ENCODE measurements at places on chromosomes 2 and 18.

- DNase-seq: no peak
Measured at GRCh38 chr2:204353823-204354222, 191.5 kb upstream of the PARD3B start.

- no peak for DNase-seq
Measured at GRCh38 chr2:123644053-123644452, 381.0 kb upstream of the CNTNAP5 start.

- no peak for DNase-seq
Measured at GRCh38 chr2:127877626-127878025, 8.1 kb downstream of the AMMECR1L start.

GRCh38 chr18:23306822-23307221 is 146.3 kb upstream of the RIOK3 start:
- peak; percentile 29 for DNase-seq

- DNase-seq: no peak
Measured at GRCh38 chr2:226733189-226733858, 66.3 kb downstream of the IRS1 start.

- no peak for DNase-seq
Measured at GRCh38 chr2:84701880-84702279, 179.0 kb downstream of the TRABD2A start.

DNA sequence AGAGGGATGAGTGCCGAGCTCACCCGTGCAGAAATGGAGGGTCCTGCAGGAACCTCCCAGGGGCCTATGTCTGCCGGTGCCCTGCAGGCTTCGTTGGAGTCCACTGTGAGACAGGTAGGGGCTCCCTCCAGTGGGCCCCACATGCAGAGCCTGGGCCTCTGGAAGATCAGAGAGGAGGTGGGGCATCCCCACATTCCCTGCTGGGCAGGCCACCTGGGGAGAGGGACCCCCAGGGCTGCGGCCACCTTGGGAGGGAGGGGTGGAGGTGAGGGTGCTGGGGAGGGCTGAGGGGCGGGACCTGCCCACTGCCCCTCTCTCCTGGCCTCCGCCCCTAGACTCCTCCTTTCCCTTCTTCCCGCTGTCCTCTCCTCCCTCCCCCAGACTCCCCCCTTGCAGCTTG is 38.5 kb downstream of the MTERF4 start:
- no peak for DNase-seq

DNA sequence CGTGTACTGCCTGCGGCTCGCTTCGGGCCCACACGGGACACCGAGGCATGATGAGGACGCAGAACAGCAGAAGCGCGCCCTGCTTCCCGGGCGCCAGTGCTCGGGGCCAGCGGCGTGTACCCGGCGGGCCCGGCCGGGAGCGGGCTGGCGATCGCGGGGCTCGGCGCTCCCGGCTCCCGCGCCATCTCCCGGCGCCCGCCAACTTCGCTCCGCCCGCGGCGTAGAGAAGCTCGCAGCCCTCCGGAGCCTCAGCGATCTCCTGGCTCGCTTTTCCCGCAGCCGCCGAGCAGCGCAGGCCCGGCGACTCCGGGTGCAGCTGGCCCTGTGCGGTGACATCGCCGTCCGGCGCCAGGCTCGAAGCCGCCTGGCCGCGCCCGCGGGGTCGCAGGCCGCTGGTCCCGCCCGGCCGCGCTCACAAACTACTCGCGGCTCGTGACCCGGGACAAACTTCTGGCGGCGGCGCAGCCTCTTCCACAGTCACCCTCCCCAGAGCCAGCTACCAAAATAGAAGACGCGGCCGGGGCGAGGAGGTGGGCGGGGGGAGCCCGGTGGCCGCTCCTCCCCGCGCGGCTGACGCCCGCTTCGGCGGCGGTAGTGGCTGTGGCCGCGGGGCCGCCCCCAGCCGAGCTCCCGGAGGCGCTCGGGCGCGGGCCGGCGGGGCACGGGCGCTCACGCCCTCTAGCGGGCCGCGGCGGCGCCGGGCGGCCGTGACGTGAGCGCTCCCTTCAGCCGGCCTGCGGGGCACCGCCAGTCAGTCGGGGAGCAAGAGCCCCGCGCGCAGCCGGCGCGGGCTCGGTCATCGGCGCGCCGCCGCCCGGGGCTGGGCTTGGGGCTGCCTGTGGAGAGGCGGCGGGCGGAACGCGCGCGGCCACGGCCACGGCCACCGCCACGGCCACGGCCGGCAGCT is at the start of gene PTPRM:
Gene PTPRM, plus strand, starts transcription at position 750 of the 907 bp plus-strand sequence. CDS start 503 bp downstream, outside the sequence.
- peak; percentile 50 for DNase-seq

DNA sequence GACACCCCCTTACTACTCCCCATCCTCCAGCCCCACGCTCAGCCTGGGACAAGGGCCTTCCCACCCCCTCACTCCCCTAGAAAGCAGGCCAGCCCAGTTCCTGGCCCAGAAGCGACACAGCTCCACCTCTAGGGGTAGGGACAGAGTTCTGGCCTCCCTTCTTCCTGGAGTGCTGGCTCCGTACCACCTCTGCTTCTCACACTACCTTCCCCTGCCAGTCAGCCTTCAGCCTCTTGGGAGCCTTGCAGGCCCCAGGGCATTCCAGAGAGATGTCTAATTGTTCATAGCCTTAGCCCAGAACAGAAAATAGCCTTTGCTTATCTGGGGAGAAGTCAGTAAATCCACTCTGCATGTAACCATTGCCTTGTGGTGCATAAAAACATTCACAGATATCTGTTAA is 13.1 kb upstream of the CATIP start:
- no peak for DNase-seq

DNA sequence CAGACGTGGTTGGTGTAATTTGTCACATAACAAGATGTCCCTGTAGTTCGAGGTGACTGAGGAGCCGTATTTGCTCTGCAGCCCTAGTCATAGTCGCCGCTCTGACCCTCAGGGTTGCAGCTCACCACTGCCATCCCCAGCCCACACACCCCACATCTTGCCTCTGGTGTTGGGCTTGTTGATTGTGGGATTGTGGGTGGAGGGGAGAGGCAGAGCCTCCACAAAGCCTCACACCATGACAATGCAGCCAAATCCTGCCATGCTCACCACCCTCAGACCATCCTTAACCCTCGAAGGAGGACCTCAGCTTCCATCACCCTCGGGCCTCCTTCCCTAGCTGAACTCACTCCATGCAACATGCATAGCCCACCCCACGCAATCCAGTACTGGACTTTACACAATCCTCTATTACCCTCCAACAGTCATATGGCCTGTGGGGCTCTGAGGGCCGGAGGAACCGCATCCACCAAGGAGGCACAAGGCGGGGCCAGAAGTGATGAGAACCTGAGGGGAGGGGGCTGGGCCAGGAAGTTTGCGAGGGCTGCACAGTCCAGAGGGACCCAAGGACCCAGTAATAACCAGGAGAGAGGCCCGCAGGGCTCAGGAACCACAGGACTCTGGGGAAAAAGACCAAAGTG is 11.6 kb downstream of the PKDCC start:
- no peak for DNase-seq

GRCh38 chr18:32549248-32550110 is 78.8 kb upstream of the GAREM1 start:
- DNase-seq: peak; percentile 33

DNA sequence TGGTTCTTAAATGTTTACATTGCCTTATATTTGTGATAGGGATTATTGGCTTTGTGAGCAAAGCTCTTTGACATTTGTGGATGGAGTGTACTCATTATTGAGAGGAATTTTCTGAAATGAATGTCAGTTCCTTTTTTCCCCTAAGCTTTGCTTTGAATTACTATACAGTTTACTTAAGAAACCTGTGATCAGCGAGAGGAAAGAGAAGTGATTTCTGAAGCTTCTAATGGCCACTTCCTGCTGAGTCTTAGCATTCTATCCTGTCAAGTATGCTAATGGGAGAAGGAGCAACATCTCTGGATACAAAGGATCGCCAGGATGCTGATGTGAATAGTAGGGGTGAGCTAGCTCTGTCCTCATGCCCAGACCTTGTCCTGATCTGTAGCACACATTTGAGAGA is 47.8 kb upstream of the MGAT5 start:
- no peak for DNase-seq

- DNase-seq: no peak
Measured at GRCh38 chr2:189402932-189403331, 38.3 kb upstream of the WDR75 start.

DNA sequence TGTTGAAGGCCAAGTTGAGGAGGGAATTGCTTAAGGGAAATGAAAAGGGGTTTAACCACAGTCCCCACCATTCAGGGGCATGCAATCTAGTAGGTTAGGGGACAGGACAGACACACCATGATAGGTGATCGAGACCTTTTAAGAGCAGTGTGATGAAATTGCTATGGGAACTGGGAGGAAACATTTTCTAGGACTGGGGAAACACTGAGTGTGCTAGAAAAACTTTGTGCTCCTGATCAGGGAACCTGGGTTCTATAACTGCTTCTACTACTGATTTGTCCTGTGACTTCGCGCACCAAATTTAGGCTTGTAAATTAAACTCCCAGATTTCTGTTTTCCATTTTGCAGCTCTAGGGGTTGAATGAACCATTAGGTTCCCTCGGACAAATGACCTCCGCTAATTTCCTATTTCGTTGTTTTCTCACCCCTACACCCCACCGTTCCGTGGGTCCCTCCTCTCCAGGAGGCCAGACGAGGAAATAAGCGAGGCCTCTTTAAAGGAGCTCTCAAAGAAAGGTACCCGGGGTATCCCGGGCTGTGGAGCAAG is 371 bp upstream of the LCLAT1 start:
- no peak for DNase-seq

DNA sequence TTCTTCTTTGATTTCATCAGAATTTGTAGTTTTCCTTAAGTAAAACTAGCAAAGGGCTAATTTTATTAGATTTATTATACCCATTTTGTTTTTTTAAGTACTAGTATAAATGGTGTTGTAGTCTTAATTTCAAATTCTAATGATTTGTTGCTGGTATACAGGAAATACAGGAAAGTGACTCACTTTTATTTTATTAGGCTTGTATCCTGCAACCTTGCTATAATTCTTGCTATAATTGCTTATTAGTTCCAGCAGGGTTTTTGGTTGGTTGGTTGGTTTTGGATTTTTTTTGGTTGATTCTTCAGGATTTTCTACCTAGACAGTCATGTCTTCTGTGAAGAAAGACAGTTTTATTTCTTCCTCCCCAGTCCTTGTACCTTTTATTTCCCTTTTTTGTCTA is 110.6 kb upstream of the IL1R2 start:
- DNase-seq: no peak

- DNase-seq: no peak
Measured at GRCh38 chr2:235726554-235726953, 232.7 kb downstream of the AGAP1 start.

- no peak for DNase-seq
Measured at GRCh38 chr2:17543848-17544247, 3.4 kb downstream of the VSNL1 start.

DNA sequence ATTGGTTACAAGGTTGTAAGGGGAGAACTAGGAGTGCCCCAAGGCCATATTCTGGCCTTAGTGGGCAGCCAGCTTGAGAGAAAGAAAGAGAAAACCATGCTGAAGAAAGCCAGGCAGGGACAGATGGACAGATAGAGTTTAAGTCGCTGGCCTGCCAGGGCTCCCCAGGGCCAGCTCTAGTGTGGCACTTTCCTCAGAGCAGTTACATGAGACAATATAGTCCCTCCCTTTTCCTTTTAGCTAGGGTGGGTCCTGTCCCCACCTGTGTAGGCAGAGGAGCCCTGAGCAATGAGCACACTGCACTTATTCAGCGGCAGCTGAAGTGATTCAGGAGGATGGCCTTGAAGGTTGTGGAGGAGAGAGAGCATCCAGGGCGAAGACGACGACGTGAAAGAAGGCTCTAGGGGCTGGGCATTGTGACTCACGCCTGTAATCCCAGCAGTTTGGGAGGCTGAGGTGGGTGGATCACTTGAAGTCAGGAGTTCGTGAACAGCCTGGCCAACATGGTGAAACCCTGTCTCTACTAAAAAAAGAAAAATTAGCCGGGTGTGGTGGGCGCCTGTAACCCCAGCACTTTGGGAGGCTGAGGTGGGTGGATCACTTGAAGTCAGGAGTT is 152.0 kb upstream of the SLC1A4 start:
- no peak for DNase-seq

DNA sequence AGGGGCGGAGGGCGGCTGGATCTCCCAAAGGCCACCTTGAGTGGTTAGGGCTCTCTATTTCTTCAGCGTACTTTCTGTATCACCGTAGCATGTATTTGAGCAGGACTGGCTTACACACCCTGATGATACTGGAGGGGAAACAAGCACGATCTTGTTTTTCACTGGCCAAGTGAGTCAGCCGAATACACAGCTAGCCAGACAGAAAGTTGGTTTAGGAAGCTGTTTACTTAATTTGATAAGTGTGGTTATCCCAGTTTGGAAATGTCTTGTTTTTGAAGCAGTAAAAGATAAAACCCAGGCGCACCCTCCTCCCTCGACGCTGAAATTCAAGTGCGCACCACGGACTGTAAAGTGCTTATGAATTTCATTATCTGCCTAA is 582 bp downstream of the RIOK3 start:
- peak; percentile 3 for DNase-seq

All from CD4-positive, alpha-beta T cell treated with Interleukin-1 beta for 1 hour (primary cell).